ENCODE measurements at places on chromosomes 7 and 10.

- H3K4me1 ChIP-seq, result peaks cover 5% of the 10 kb centered on the region
- no peak overlapping the region for H3K4me3 ChIP-seq
- no peak for DNase-seq
- H3K27me3 ChIP-seq, result no peaks in the 10 kb centered on the region
These were observed 30.9 kb upstream of the CREB3L2 start for GRCh38 chr7:138032770-138033169.

DNA sequence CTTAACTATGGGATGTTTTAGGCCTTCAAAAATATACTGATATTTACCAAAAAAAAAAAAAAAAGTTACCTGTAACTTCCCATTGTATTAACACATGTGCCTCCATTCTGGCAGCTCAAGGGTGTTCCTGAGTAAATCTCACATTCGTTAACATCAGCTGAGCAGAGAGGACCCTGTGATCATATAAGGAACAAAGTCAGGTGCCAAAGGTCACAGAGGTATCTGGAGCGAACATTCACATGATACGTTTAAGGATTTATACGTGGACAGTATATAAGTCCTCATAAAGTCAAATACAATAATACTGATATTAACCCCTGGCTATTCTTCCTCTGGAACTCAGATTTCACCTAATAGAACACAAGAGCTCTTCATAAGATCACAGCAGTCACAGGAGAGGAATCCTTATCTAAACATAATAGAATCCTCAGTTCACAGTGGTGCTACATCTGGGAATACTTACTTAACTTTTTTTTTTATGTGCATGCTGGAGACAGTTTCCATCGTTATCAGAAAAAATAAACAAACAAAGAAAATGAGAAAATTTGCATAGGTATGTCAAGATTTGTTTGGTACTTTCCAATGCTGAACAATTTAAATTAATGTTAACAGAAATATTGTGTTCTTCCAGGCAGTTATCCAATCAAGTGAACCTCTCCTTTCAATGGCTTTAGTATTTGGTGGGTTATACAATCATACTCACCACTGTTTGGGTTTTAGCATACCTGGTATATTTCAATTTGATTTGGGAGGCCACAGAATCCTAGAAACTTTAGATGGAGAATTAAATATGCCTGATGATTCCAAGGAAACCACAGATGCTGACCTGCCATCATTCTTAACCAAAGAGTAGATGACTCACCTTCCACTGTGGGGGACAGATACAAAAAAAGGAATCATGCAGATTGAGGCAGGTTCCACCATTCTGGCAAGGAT is 6.6 kb downstream of the CUBN start:
- no peaks in the 10 kb centered on the region for H3K36me3 ChIP-seq
- no peak overlapping the region for H3K4me3 ChIP-seq
- peaks cover 3% of the 10 kb centered on the region for H3K4me1 ChIP-seq
- DNase-seq, result peak; percentile 73
- no peaks in the 10 kb centered on the region for H3K27me3 ChIP-seq
- peak overlapping the region; percentile 41 for H3K27ac ChIP-seq

- no peak overlapping the region for H3K4me3 ChIP-seq
- H3K27ac ChIP-seq, result no peak overlapping the region
- H3K4me1 ChIP-seq, result peaks cover 14% of the 10 kb centered on the region
- DNase-seq, result no peak
- no peaks in the 10 kb centered on the region for H3K27me3 ChIP-seq
These were observed 119.6 kb upstream of the AFAP1L2 start for GRCh38 chr10:114523876-114524275.

GRCh38 chr10:102721954-102722353 is 7.5 kb downstream of the SFXN2 start:
- peaks cover 7% of the 10 kb centered on the region for H3K36me3 ChIP-seq
- no peak overlapping the region for H3K27ac ChIP-seq
- DNase-seq, result peak; percentile 65

DNA sequence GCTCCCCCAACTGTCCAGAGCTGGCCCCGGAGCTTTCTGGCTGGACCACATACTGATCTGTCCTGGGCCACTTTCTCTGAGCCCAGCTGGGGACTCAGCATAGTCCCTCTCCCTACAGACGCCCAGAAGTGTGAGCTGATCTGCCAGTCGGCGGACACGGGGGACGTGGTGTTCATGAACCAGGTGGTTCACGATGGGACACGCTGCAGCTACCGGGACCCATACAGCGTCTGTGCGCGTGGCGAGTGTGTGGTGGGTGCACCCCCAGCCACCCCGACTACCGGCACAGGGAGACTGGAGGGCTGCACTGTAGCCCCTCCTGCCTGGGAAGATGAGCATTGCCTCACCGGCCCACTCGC is 41.8 kb downstream of the TBATA start:
- peaks cover 70% of the 10 kb centered on the region for H3K36me3 ChIP-seq
- H3K4me1 ChIP-seq, result peaks cover 5% of the 10 kb centered on the region
- H3K27ac ChIP-seq, result no peak overlapping the region
- DNase-seq, result no peak

GRCh38 chr10:131093795-131094366 is 217.6 kb downstream of the TCERG1L start:
- H3K27me3 ChIP-seq, result no peaks in the 10 kb centered on the region
- H3K36me3 ChIP-seq, result no peaks in the 10 kb centered on the region
- DNase-seq, result no peak

- no peak overlapping the region for H3K4me3 ChIP-seq
- H3K27ac ChIP-seq, result no peak overlapping the region
- DNase-seq, result no peak
- no peaks in the 10 kb centered on the region for H3K36me3 ChIP-seq
- H3K27me3 ChIP-seq, result no peaks in the 10 kb centered on the region
These were observed 105.7 kb upstream of the DKK1 start for GRCh38 chr10:52208365-52208764.

DNA sequence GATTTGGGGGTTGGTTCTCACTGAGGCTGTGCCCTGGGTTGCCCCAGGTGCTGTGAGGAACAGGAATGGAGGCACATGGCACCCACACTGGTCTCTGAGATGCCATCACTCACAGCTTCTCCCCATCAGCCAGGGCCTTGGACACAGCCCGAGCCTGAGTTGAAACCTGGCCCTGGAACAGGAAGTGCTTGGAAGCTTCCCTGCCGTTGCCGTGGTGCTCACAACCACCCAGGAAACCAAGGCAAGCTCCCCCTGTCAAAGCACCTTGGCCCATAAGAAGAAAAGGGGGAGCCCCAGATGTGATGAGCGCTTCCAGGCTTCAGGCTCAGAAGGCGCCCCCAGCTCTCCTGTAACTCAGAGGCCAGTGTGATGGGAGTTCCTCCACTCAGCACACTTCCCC is at the start of gene BTBD16:
Gene BTBD16, plus strand, starts transcription at position 221 of the 400 bp plus-strand sequence. CDS start 3,786 bp downstream, outside the sequence.
- no peak for DNase-seq
- peaks cover 6% of the 10 kb centered on the region for H3K4me1 ChIP-seq
- no peaks in the 10 kb centered on the region for H3K27me3 ChIP-seq
- no peak within 1 kb of the TSS for H3K4me3 ChIP-seq
- H3K27ac ChIP-seq, result no peak within 1 kb of the TSS

DNA sequence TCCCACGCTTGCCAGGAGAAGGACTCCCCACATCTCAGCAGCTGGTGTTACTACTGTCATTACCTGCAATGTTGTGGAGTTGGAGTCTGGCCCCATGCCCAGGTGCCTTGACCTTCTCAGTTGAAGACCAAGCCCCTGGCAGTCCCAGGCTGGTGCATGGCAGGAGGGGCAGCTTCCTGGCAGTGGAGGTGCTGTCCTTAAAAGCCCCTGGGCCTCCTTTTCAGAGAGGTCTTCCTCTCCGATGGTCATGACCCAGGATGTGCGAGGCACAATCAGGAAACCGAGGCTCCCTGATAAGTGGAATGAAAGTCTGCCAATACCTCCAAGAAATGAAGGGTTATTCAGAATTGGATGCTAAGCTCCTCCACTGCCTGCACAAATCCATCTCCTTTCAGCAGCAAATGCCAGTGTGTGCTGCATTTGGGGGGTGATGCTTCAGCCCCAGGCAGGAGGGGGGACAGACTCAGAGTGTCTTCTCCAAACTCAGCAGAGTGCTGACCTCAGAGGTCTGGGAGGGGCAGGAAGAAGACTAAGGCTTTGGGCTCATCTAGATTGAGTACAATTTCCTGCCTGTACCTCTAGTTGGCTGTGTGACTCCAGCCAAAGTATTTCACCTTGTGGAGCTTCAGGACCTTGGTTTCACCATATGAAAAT is 97.0 kb upstream of the DDC start:
- peaks cover 36% of the 10 kb centered on the region for H3K4me1 ChIP-seq
- no peak overlapping the region for H3K4me3 ChIP-seq
- H3K36me3 ChIP-seq, result peaks cover 22% of the 10 kb centered on the region
- H3K27ac ChIP-seq, result no peak overlapping the region
- no peaks in the 10 kb centered on the region for H3K27me3 ChIP-seq
- DNase-seq, result no peak

DNA sequence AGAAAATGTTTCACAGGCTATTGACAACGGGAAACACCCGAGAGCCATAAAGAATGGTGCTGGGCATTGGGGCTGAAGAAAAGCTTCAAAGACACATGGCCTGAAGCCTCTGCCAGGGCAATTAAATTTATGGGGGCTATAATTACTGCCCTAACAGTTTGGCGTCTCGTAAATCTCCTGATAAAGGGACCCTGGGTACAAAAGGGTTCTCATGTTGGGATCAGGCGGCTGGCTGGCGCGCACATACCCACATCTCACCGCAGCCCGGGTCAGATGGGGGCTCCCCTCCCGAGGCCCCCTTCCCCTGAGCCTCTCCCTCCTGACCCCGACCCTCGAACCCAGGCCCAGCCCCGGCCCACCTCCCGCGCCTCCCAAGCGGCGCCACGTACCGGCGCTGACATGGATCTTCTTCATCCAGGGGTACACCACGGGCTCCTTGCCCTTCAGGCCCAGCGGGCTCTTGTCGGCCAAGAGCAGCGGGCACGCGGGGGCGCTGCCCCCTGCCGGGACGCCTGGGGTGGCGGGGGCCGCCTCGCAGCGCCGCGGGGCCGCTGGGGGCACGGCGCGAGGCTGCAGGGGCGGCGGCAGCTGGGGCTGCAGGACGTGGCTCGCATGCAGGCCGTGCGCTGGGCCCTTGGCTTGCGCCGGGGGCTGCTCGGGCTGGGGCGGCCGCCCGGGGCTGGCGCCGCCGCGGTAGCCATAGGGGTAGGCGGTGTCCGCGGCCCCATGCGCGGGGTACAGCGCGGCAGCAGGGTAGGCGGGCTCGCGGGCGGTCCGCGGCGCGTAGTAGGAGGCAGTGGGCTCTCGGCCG is 623 bp downstream of the HOXA4 start:
- no peaks in the 10 kb centered on the region for H3K36me3 ChIP-seq
- H3K27ac ChIP-seq, result no peak overlapping the region
- H3K27me3 ChIP-seq, result no peaks in the 10 kb centered on the region
- peaks cover 14% of the 10 kb centered on the region for H3K4me1 ChIP-seq

GRCh38 chr7:78130446-78131215 is 332.1 kb downstream of the PHTF2 start:
- peak; percentile 38 for DNase-seq
- no peaks in the 10 kb centered on the region for H3K4me1 ChIP-seq
- H3K27me3 ChIP-seq, result no peaks in the 10 kb centered on the region
- H3K27ac ChIP-seq, result no peak overlapping the region

GRCh38 chr10:69816521-69816920 is 14.8 kb downstream of the COL13A1 start:
- H3K27me3 ChIP-seq, result no peaks in the 10 kb centered on the region
- no peak for DNase-seq
- peaks cover 9% of the 10 kb centered on the region for H3K36me3 ChIP-seq
- no peak overlapping the region for H3K4me3 ChIP-seq
- H3K27ac ChIP-seq, result no peak overlapping the region

- H3K27me3 ChIP-seq, result peaks cover 9% of the 10 kb centered on the region
- peaks cover 3% of the 10 kb centered on the region for H3K4me1 ChIP-seq
- no peak for DNase-seq
- no peak overlapping the region for H3K4me3 ChIP-seq
These were observed 124.5 kb downstream of the TMEM178B start for GRCh38 chr7:141198194-141198958.

GRCh38 chr7:117767951-117768350 is 105.3 kb downstream of the CTTNBP2 start:
- no peak overlapping the region for H3K4me3 ChIP-seq
- H3K27me3 ChIP-seq, result no peaks in the 10 kb centered on the region
- H3K36me3 ChIP-seq, result no peaks in the 10 kb centered on the region
- peaks cover 6% of the 10 kb centered on the region for H3K4me1 ChIP-seq
- H3K27ac ChIP-seq, result no peak overlapping the region

DNA sequence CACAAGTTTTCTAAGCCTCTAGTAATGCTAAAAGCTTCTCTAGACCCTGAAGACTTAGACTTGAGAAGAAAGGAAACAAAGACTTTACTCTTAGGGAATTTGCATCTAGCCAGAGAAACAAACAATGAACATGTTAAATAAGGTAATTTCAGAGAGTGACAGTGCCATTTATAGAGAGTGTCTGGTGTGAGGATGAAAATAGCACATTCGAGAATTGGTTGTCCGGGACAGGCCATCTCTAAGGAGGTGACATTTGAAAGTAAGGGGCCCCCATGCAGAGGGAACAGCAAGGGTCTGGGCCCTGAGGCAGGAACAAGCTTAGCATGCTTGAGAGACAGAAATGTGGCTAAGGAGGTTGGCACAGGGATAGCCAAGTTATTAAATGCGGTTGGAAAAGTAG is 48.1 kb downstream of the ADAM22 start:
- no peaks in the 10 kb centered on the region for H3K36me3 ChIP-seq
- DNase-seq, result no peak
- H3K27me3 ChIP-seq, result no peaks in the 10 kb centered on the region
- no peaks in the 10 kb centered on the region for H3K4me1 ChIP-seq

DNA sequence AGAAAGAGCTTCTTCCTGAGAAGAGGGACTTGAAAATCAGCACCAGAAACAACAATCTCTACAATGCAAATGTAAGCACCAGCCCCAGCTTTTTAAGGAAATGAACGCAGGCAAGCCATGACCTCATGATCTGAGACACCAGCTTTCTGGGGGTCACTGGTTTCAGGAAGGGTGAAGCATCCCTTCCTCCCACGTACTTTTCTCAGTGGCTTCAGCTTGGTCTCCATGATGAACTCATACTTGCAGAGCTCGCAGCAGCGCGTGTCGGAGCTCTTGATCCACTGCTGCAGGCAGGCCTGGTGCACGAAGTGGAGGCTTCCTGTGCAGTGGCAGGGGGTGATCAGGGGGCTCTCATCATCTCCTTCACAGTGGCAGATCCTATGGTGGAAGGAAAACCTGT is 87.0 kb downstream of the ALOX5 start:
- H3K27me3 ChIP-seq, result no peaks in the 10 kb centered on the region
- DNase-seq, result no peak
- H3K27ac ChIP-seq, result no peak overlapping the region
- H3K36me3 ChIP-seq, result peaks cover 26% of the 10 kb centered on the region
- H3K4me1 ChIP-seq, result peaks cover 8% of the 10 kb centered on the region

- H3K4me3 ChIP-seq, result no peak overlapping the region
- no peaks in the 10 kb centered on the region for H3K36me3 ChIP-seq
- H3K4me1 ChIP-seq, result no peaks in the 10 kb centered on the region
- H3K27me3 ChIP-seq, result no peaks in the 10 kb centered on the region
- peak; percentile 65 for DNase-seq
These were observed 76.6 kb downstream of the GPR37 start for GRCh38 chr7:124688991-124689390.

DNA sequence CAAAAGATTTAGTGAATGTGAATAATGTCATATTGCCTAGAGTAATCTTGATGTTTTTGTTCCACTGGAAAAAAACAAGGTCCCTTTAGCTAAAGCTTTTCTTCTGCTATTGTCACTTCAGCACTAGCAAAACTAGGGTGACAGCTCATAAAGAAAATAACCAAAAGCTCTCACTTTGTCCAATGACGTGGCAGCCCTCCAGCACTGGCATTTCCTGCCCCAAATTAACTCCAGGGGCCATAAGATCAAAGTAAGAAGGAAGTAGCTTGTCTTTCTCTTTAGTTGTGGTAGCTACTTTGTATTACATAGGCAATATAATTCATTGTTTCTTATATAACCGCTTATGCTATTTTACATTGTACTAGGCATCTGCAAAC is 47.3 kb downstream of the LRRN3 start:
- peak overlapping the region; percentile 29 for H3K27ac ChIP-seq
- no peak overlapping the region for H3K4me3 ChIP-seq
- no peaks in the 10 kb centered on the region for H3K27me3 ChIP-seq
- no peaks in the 10 kb centered on the region for H3K36me3 ChIP-seq
- H3K4me1 ChIP-seq, result no peaks in the 10 kb centered on the region
